ENCODE measurements at places on chromosomes 3 and 15.

- DNase-seq: no peak
Measured at GRCh38 chr3:146577662-146578061, 27.5 kb downstream of the PLSCR5 start.

DNA sequence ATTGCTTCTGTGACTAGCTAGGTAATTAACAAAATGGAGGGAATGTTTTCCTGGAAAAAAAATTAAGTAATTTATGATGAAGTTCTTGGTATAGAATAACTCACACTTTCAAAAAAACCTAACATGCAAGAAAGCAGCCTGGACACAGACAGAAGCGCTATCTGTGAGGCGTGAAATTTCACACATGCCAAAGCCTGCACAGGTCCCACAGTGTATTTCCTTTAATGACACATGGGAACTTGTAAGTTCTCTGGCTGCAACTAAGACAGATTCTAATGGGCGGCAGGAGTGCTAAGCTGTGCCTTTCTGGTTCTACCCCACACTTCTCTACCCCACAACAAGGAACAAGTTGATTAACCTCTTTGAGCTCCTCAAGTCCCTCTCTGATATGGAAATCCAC is 84.9 kb upstream of the NEO1 start:
- no peak for DNase-seq

GRCh38 chr3:70488816-70489215 is 176.4 kb upstream of the MDFIC2 start:
- no peak for DNase-seq

- no peak for DNase-seq
Measured at GRCh38 chr15:88076328-88076727, 180.2 kb downstream of the NTRK3 start.

DNA sequence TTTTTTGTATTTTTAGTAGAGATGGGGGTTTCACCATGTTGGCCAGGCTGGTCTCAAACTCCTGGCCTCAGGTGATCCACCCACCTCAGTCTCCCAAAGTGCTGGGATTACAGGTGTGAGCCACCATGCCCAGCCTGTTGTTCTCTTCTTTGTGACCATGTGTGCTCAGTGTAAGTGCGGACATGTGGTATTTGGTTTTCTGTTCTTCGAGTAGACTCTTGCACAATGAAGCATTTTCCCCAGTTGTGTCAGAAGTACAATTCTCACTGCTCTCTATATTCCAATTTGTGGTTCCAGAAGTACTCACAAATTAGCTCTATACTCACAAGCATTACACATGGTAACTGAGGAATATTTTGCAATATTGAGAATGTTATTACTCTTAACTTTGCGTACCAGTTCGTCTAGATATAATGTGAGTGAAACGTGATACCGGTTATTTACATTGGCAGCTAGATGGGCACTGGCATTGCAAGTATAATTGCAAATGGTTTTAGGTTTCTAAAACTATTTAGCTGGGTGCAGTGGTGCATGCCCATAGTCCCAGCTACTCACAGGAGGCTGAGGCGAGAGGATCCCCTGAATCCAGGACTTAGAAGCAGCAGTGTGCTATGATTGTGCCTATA is 34.2 kb upstream of the MTMR14 start:
- no peak for DNase-seq

GRCh38 chr3:171251835-171252234 is 208.4 kb downstream of the TNIK start:
- no peak for DNase-seq

- no peak for DNase-seq
Measured at GRCh38 chr3:177883957-177884356, 652.3 kb upstream of the KCNMB2 start.

- DNase-seq: no peak
Measured at GRCh38 chr3:16599694-16600093, 5.5 kb downstream of the DAZL start.

GRCh38 chr3:13389378-13389777 is 30.7 kb downstream of the NUP210 start:
- DNase-seq: no peak

DNA sequence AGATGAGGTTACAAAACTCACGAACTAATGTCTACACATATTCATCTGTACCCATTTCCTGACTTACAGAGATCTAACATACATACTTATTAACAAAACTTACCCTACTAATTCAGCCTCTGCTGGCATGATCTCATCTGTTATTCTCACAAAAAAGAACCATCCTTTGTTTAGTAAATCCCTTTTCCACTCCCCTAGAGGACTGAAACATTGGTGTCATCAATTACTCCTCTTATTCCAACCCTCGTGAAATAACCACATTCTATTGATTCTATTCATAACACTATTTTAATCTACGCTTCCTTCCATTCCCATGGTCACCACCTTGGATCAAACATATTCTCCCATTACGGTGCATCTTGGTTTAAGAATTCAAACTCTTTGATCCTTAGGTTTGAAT is 505.9 kb downstream of the SI start:
- no peak for DNase-seq

DNA sequence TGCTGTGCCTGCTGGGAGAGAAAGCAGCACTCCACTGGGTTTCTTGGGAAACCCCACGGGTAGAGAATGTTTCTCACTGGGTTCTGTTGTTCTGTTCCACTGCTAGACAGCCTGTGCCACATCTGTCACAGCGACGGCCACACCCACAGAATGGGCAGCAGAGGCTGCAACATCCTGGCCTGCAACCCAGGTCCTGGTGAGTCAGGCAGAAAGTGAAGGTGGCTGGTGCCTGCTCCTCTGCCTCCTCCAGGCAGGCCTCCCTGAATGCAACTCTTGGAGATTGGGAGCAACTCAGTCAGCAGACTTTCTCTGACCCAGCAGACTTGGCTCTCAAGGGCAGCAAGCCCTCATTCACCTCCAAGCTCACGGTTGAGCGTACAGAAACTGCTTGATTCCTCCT is 13.0 kb downstream of the C3orf18 start:
- DNase-seq: no peak
